ENCODE measurements at places on chromosomes 13 and 19.

DNA sequence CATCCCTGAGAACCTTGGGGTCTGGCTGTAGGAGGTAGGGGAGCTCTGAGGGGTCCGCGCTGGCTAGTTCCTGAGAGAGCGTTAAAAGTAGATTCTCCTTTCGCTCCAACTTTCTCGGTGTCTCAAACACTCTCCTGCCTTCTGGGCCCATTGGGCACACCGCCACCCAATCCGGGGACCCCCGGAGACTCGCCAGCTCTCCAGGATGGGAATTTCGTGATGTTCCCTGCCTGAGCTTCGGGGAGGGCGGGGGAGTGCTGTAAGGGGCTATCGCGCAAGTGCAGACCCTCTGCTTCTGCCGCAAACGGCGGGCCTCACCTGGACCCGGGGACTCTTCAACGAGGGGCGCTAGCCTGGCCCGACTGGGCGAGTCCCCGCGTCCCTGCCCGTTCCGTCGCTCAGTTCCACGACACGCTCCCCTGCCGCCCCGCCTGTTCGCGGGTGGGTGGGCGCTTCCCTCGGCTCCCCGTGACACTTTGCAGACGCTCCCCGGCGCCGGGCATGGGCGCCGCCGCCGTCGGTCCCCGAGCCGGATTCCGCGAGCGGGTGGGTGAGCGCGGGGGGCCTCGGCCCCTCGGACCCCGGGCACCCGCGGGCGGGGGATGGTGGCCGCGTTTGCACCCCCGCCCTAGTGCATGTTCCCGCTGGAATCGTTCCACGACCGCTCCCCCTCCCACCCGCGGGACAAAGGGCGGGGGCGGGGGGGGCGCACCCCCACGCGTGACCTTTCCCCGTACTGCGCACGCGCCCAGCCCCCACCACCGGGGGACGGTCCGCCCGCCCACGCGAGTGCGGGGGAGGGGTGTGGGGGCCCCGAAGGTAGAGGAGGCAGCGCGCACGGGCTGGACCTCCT is at the start of gene CCDC106:
Gene CCDC106 (plus strand): TSS at position 481 of the 853 bp plus-strand sequence. CDS start 835 bp downstream, outside the sequence.
- DNase-seq: peak; percentile 58

DNA sequence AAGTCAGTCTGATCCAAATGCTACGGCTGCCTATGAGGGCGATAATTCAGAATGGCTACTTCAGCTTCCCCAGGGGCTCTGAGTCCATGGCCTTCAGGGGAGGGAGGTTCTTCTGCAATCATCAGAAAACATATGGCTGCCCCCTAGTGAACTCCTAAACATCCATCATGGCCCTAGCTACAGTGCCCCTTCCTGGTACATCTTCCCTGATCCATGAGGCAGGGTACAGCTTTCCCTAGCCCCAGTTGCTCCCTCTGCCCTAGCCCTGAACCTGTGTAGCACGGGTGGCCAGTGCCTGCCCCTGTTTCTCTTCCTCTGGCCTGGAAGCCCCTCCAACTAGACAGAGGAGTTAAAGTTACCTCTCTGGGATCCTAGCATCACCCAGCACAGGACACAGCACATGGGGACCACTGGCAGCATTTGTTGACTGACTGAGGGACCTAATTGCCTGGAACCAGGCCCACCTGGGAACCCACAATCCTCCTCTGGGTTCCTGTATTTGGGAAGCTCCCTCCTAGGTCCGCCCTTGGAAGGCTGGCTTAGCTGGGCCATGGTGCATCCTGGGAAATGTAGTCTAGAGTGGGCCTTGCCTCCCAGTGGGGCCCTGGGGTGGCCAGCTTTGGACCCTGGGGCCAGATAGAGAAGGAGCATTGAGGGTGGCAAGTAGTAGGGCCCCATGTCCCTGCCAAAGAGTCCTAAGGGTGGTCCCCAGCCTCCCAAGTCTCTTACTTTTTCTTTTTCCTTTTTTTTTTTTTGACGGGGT is 17.7 kb upstream of the SEMA6B start:
- DNase-seq: no peak

GRCh38 chr19:35468637-35469036 is 20.6 kb downstream of the FFAR2 start:
- peak; percentile 61 for DNase-seq

- peak; percentile 92 for DNase-seq
These were observed at the start of the genes PINLYP and XRCC1 for GRCh38 chr19:43575156-43575950. TSS of gene PINLYP (plus strand) at chr19:43575801. CDS start at chr19:43577192, 1,391 bp downstream. TSS of gene XRCC1 (minus strand) at chr19:43575527. CDS start at chr19:43575458, 69 bp downstream.

DNA sequence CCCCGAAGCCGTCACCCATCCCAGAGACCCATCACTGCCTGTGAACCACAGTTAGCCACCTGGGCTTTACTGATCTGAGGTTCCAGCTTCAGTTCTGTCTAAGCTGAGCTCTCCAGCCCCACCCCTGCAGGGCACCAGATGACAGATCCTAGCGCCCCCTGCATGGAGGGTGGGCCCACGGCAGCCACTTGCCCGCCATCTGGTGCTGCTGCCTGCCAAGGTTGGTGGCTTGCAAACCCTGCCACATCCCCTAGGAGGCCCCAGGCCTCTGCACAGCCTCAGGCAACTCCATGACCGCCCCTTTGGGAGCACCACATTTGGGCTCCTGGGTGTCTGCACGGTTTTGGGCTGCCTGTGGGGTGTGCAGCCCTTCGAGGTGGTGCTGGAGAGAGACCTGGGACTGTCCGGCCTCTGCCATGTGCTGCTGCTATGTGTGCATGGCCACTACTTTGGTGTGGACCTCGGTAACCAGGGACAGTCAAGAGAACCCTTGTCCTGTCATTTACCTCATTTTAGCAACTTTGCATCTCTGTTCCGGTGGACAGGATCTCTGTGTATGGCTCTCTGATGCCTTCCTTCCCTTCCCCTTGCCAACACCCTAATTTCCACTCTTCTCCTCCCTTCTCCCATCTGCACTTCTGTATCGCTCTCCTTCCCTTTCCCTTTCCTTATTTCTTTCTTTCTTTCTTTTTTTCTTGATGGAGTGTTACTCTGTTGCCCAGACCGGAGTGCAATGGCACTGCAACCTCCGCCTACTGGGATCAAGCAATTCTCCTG is 17.4 kb upstream of the SDHAF1 start:
- peak; percentile 22 for DNase-seq
